Esophagus muscularis mucosa (tissue), 4 donors: ENCODE measurements at places on chromosomes 16 and 17.
A peak's percentile ranks its signal among the peaks of the same experiment; 100 is the strongest.

DNA sequence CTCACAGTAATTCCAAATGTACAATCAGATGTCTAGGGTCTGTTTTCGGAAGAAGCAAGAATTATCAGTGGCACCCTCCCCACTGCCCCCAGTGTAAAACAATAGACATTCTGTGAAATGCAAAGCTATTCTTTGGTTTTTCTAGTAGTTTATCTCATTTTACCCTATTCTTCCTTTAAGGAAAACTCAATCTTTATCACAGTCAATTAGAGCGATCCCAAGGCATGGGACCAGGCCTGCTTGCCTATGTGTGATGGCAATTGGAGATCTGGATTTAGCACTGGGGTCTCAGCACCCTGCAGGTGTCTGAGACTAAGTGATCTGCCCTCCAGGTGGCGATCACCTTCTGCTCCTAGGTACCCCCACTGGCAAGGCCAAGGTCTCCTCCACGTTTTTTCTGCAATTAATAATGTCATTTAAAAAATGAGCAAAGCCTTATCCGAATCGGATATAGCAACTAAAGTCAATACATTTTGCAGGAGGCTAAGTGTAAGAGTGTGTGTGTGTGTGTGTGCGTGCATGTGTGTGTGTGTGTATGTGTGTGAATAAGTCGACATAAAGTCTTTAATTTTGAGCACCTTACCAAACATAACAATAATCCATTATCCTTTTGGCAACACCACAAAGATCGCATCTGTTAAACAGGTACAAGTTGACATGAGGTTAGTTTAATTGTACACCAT, 59.7 kb downstream of the HLF start:
- H3K27me3 ChIP-seq, result no peaks in the 10 kb centered on the region
- H3K27ac ChIP-seq, result no peak overlapping the region
- peaks cover 47% of the 10 kb centered on the region for H3K4me1 ChIP-seq
- H3K36me3 ChIP-seq, result peaks cover 26% of the 10 kb centered on the region
- no peak for DNase-seq

DNA sequence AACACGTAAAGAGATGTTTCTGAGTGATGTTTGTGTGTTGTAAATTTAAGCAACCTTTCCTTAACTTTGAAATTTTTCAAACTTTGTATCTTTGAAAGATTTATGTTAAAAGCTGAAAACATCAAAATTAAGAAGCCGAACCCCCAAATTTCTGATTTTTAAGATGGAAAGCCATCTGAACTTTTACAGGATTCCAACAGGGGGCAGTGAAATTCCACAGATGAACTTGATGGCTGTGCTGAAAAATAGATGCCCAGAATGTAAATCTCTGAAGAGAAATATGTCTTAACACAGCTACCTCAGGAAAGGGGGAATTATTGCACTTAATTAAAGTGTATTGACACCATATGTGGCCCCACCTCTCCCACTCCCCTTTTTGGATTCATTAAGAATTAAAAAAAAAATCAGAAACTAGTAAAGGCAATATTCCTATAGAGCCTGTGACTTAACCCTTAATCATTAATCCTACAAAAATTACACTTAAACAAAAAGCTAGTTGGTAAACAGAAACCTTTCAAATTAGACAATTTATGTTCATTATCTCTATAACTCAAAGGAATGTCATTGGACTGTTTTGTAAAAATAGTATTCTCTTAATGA, 597.9 kb downstream of the KCNJ2 start:
- H3K4me3 ChIP-seq, result no peak overlapping the region
- H3K36me3 ChIP-seq, result no peaks in the 10 kb centered on the region
- no peaks in the 10 kb centered on the region for H3K4me1 ChIP-seq
- no peak overlapping the region for H3K27ac ChIP-seq

DNA sequence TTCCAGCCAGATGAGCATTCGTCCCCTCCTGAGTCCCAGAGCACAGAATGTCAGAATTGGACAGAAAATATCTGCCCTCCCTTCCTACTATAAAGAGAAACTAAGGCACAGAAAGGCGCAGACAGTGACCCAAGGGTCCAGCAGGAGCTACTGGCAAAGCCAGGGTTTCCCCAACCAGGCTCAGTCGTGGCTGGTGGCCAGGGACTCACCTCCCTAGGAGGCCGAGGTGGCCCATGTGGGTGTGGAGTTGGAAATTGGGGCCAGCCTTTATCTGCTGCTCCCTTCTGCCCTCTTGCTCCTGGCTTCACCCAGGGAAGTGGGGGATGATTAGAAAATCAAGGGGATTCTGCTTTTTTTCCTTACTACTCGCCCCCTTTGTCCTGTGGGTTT, 1.1 kb downstream of the DRC7 start:
- DNase-seq, result no peak
- H3K4me1 ChIP-seq, result peaks cover 4% of the 10 kb centered on the region
- H3K27ac ChIP-seq, result no peak overlapping the region
- no peak overlapping the region for H3K4me3 ChIP-seq
- peaks cover 10% of the 10 kb centered on the region for H3K27me3 ChIP-seq
- no peaks in the 10 kb centered on the region for H3K36me3 ChIP-seq

DNA sequence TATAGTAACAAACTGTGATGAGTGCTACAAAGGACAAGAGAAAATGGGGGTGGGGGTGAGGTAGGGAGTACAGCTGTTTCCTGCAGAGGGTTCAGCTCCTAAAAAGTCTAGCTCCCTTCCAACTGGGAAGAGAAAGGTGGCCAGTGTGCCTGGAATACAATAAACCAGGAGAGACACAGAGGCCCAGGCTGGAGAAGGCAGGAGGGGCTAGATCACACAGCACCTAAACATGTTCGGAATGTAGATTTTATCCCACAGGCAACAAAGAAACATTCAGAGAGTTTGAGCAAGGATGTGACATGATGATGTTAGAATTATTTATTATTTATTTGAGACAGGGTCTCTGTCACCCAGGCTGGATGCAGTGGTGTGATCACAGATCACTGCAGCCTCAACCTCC, 10.2 kb downstream of the TEX2 start:
- no peaks in the 10 kb centered on the region for H3K36me3 ChIP-seq
- no peak overlapping the region for H3K4me3 ChIP-seq
- no peak overlapping the region for H3K27ac ChIP-seq
- no peak for DNase-seq

DNA sequence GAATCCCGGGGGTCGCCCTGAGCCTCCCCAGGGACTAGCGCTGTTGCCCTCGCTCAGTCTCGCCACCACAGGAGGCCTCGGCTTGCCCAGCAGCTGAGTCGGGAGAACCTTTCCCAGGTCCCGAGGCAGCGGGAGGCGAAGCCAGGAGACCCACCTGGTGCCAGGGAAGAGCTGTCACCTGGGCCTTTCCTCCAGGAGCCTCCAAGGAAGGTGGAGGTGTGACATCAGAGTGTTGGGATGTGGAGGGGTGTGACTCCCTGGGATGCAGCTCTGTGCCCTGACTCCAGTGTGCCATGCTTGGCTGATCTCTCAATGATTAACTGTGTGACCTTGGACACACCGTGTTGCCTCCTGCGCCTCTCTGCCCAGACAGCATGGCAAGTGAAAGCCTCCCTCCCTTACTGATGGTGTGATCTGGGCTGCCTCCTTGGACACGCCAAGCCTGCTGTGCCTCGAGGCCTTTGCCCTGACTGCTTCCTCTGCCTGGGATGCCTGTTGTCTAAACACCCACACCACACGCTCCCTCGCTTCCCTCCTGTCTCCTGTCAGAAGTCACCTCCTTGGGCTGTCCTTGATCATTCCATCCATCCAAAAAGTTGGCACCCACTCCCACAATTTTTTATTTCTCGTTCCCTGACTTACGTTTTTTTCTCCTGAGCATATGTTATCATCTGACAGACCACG, 88.0 kb downstream of the CMIP start:
- no peak overlapping the region for H3K27ac ChIP-seq
- no peak overlapping the region for H3K4me3 ChIP-seq
- no peak for DNase-seq
- peaks cover 5% of the 10 kb centered on the region for H3K4me1 ChIP-seq

GRCh38 chr16:48556913-48557351, 53.0 kb downstream of the N4BP1 start:
- no peak overlapping the region for H3K4me3 ChIP-seq
- H3K36me3 ChIP-seq, result peaks cover 21% of the 10 kb centered on the region
- DNase-seq, result no peak

GRCh38 chr16:89072548-89073130, 21.0 kb upstream of the ACSF3 start:
- no peaks in the 10 kb centered on the region for H3K27me3 ChIP-seq
- H3K27ac ChIP-seq, result no peak overlapping the region
- H3K4me3 ChIP-seq, result no peak overlapping the region

GRCh38 chr16:66486199-66486772, 59.2 kb downstream of the BEAN1 start:
- no peak for DNase-seq
- no peak overlapping the region for H3K4me3 ChIP-seq
- H3K27ac ChIP-seq, result peak overlapping the region; percentile 54
- peaks cover 7% of the 10 kb centered on the region for H3K36me3 ChIP-seq
